HCT116 (cell line): ENCODE measurements at places on chromosomes 2 and 18. TPM values are rescaled to one million over a fixed set of nuclear protein-coding genes. Genes with fewer than 3 reads are reported as not detected.
A peak's percentile ranks its signal among the peaks of the same experiment; 100 is the strongest.

The SLC35F6 gene
- 34.5 TPM for total RNA-seq

The LHCGR gene
- not detected for total RNA-seq

The GALNT13 gene
- 0.44 TPM for total RNA-seq

The SLC4A3 gene
- 23.0 TPM for total RNA-seq

The ALPG gene
- total RNA-seq = 0.10 TPM

The PROKR1 gene
- not detected for total RNA-seq

The GBX2 gene
- total RNA-seq = 5.9 TPM

The MTERF4 gene
- 25.5 TPM for total RNA-seq

The ARMC9 gene
- total RNA-seq = 16.4 TPM

The RAPGEF4 gene
- total RNA-seq = 0.59 TPM

The DLX2 gene
- total RNA-seq = 3.7 TPM

The SCN3A gene
- total RNA-seq = not detected

The SERPINB12 gene
- total RNA-seq = not detected

The ANKRD30B gene
- total RNA-seq = not detected

The SCLY gene
- 28.7 TPM for total RNA-seq

The DPP4 gene
- 3.6 TPM for total RNA-seq

The GLS gene
- total RNA-seq = 97.4 TPM

The LYPD1 gene
- not detected for total RNA-seq

The REEP1 gene
- 5.9 TPM for total RNA-seq

GRCh38 chr2:128304715-128305554 is 13.7 kb downstream of the HS6ST1 start:
- peak; percentile 72 for DNase-seq

- DNase-seq = no peak
Measured at GRCh38 chr18:2662990-2663389, 7.5 kb downstream of the SMCHD1 start.

GRCh38 chr2:206000776-206001175 is 85.2 kb downstream of the INO80D start:
- no peak for DNase-seq

- DNase-seq = no peak
Measured at GRCh38 chr2:179443180-179443579, 178.5 kb upstream of the SESTD1 start.

DNA sequence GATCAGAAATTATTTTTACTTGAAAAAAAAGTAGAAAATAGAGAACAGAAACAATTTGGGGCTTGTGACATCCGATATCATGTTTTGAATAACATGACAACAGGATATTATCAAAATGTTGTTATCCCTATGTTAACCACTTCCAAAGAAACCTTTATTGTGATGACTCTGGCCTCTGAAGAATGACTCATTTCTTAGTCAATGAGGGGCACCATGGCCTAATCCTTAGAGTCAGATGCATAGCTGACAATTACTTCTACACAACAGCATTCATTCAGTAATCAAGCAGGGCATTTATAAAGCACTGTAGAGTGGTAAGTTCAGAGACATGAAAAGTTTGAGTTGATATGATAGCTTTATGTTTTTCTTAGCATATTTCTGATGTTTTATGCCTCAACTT is 703.0 kb downstream of the RNF144A start:
- DNase-seq = no peak

- no peak for DNase-seq
Measured at GRCh38 chr18:2920027-2920426, 73.2 kb downstream of the EMILIN2 start.

- no peak for DNase-seq
Measured at GRCh38 chr2:175627405-175627804, 374.7 kb downstream of the LNPK start.

GRCh38 chr2:17413036-17413435 is 105.2 kb downstream of the RAD51AP2 start:
- no peak for DNase-seq

- no peak for DNase-seq
Measured at GRCh38 chr2:62334440-62335058, 138.6 kb downstream of the B3GNT2 start.

DNA sequence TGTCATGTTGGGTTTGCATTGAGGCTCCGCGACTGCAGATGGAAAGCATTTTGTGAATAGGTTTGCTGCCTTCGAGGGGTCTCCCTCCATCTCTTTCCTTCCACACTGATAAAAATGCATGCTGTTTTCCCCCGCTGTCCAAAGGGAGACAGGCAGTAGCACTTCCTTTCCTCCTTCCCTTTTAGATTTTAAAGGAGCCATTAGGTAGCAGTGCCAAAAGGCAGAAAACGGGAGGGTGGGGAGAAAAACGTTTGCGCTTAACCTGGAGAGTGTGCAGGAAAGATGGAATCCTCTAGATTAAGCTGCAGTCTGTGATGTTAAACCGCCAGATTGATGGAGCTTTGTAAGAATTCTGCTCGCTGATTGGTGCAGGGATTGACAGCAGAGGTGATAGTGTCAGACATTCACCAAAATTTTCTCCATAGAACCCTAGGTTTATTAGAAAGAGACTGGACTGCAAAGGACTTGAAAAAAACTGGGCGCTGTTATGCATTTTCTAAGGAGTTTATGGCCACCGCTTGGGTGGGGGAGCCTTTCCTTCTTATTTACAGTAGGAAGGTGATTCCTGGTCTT is 688 bp downstream of the MAPRE2 start:
- no peak for DNase-seq

DNA sequence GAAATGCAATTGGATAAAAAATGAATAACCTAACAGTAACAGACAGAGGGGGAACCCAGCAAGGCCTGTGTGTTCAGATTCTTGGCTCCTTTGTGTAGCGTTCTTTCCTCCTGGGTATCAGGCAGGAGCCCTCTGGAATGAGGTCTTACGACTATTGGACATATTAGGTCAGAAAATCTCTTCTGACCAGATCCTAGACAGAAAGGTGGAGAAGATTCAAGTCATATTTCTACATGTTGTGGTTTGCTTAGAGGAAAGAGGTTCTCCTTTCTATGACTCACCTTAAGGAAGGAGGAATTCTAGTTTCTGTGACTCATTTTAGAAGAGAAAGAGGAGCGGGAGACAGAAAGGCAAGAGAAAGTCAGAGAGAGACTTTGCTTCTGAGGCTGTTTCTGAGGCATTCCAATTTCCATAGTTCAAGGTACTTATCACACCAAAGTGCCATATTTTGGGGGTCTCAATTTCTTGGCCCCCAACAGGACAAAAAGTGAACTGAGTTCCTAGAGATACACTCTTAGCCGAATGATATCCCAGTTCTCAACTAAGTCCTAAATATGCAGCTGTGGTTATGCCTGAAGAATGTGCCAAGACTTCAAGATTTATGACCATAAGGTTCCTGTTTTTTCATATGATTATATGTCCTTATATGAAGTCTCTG is 618.6 kb downstream of the ZEB2 start:
- peak; percentile 51 for DNase-seq

- no peak for DNase-seq
Measured at GRCh38 chr2:168424971-168425370, 31.1 kb upstream of the CERS6 start.

DNA sequence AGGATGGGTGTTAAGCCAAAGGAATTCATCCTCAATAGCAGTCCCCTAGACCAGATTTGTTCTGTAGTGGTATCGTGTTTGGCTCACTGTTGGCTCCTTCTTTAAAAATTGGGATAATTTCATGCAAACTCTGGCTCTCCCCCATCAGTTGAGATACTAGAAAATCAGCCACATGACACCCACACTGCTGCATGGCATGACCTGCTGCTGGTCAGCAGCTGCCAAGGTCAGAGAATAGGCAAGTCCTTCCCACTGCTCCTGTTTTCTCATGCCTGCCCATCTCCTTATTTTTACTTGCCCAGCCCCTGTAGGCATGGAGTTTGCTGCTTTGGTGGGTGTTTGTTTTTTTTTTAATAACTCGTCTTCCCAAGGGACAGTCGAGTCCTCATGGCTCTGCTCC is 1.0 kb upstream of the SNRNP200 start:
- DNase-seq = no peak

DNA sequence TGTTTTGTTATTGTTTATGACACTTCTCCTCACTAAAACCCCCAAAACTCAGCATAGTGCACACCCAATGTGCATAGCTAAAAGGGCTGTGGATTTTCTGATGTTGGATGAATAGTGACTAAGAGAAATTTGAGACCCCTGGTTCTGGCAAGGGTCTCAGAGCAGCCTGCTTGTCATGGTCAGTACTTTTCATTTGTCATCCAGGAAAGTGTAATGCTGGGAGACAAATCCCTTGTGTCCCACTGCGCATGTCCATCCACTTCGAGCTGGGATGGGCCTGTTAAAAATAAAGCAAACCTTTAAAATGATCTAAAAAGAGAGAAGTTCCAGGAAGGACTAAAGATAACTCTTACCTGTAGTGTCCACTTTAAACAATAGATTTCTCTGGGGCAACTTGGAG is 46.9 kb upstream of the LYPD1 start:
- no peak for DNase-seq

DNA sequence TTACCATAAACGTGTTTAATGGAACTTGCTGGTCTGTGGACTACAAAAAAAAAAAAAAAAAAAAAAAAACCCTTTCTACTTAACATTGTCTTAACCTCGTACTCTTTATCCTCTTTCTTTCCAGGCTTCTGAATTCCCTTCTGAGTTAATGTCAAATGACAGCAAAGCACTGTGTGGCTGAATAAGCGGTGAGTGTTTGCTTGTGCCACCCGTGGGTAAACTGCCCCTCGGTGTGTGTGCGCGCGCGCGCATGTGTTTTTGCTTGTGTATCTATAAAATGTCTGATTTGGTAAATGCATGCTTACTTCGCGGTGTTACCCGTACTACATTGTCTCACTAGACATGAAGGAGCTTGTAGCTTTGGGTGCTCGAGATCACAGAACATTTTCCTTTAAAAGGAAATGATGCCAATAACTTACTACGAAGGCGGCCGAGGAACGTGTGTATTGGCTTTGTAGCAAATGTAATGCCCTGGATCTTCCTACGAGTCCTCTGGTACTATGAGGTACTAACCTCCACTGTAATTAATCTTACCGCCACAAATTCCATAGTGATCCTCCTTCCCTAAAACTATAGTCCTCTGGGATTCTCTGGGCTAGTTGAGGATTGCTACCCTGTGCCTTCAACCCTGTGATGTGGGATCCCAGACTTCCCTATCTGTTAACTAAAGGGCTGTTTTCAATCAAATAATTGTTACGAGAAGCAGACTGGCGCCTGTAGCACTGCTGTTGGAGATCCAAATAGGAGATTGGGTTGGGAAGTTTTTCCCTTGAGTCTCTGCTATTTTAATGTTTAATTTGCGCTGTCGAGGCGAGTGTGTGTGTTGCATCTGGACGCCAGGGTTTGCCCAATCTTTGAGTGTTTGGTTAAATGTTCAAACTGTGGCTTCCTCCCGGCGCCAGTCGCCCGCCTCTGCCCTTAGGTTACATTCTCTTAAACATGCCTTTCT is 1.1 kb downstream of the ID2 start:
- peak; percentile 8 for DNase-seq

DNA sequence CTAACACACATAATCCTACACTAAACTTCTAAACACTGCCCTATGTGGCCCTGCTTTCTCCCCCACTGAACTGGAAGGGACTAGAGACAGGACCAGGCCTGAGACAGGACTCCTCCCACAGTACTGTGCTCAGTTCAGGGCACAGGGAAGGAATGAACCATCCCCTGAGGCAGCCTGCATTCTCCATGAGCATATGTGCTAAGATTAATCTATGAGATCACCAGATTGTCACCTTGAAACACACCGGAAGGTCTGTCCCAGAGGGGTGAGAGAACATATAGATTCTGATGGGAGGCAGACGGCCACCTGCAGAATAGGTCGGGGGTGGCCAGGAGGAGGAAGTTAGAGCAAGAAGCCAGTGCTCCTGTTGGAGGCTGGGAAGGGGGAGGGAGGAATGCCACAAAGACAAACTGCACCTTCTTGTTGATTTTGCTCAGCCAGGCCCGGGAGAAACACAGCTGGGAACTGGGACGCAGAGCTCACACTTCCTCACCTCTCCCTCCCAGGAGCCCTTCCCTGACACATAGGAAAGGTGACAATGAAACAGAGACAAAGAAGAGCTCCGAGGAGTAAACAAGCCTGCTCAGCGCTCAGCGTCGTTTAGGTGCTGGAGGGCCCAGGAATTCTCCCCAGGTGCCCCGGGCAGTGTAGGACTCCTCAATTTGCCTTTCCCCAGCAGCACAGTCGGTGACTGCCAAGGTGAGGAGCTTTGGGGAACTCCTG is 52.1 kb downstream of the ZBTB7C start:
- no peak for DNase-seq

GRCh38 chr2:25377822-25378421 is 36.2 kb upstream of the DNMT3A start:
- DNase-seq = no peak

DNA sequence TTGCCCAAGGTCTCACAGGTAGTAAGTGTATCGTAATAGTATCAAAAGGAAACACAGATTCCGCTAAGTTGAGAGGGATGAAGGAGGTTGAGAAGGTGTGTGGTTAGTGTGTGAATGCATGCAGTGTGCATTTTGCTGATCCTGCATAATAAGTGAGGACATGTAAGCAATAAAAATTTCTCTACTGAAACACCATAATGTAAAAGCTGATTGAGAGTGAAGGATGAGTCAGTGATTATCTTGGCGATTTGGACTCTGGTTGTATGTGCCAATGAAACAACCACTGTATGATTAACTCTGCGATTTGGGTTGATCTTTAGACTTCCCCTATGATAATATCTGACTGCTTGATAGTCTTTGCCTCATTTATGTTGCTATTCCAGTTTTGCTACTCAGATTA is 16.7 kb upstream of the ADGRF3 start:
- no peak for DNase-seq

DNA sequence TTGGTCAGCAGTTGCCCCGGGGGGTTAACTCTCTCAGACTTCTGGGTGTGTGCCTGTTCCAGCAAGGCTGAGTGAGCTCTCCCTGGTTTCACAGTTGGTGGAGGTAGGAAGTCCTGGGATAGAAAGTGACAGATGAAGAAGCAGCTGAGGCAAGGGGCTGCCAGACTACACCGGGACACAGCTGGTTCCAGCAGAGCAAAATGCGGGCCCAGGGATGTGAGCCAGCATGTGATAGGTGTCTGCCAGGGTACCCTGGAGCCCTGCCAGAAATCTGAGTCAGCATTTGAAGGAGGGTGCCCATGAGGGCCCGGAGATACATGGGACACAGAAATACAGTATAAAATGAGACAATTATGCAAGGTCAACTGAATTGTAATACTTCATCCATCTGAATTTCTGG is 79.3 kb upstream of the LGALSL start:
- no peak for DNase-seq

GRCh38 chr18:12839057-12839525 is 44.9 kb downstream of the PTPN2 start:
- DNase-seq = no peak

DNA sequence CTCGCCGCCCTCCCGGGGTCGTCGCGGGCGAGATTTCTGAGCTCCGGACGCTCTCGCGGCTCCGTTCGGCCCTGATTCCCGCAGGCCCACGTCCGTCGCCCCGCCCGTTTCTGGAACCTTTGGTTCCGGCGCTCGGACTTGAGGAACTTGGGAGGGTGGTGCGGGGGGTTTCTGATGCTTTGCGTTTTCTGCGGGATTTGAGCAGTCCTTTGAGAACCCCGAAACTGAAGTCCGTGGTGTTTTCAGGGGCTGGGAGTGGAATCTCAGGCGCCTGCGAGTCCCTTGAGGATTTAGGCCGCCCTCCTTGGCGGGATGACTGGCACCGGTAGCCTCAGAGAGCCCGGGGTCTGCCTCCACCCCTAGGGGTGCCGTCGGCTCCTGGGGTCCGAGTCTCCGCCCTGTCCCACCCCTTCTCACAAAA is 336 bp downstream of the THNSL2 start:
- no peak for DNase-seq
